ENCODE measurements at places on chromosomes 4 and X. TPM values are rescaled to one million over a fixed set of nuclear protein-coding genes. Genes with fewer than 3 reads are reported as not detected.

ZFX gene
- 51.3 TPM for total RNA-seq

CSAG2 gene
- not detected for total RNA-seq

ZNF157 gene
- total RNA-seq: 0.70 TPM

VCX gene
- not detected for total RNA-seq

SPIN3 gene
- 16.3 TPM for total RNA-seq

FAAH2 gene
- total RNA-seq: 10.5 TPM

CXCL13 gene
- 0.58 TPM for total RNA-seq

GPRIN3 gene
- total RNA-seq: 12.6 TPM

TECRL gene
- 5.8 TPM for total RNA-seq

PARM1 gene
- 34.2 TPM for total RNA-seq

TCEAL9 gene
- 39.0 TPM for total RNA-seq

MORF4L2 gene
- 188 TPM for total RNA-seq

CLDN34 gene
- total RNA-seq: 0.23 TPM

CD38 gene
- total RNA-seq: 1.9 TPM
